IMR-90 (cell line): ENCODE measurements at places on chromosomes 3 and 15. TPM values are rescaled to one million over a fixed set of nuclear protein-coding genes. Genes with fewer than 3 reads are reported as not detected.

DNA sequence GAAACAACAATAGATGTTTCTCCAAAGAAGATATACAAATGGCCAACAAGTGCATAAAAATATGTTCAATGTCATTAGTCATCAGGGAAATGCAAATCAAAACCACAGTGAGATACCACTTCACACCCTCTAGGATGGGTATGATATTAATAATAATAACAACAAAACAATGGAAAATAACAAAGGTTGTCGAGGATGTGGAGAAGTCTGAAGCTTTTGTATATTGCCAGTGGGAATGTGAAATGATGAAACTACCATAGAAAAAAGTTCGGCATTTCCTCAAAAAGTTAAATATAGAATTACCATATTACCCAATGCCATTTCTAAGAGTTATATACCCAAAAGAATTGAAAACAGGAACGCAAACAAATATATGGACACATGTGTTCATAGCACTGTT lies 10.8 kb downstream of the BHLHE40 start:
- no peak for DNase-seq

DNA sequence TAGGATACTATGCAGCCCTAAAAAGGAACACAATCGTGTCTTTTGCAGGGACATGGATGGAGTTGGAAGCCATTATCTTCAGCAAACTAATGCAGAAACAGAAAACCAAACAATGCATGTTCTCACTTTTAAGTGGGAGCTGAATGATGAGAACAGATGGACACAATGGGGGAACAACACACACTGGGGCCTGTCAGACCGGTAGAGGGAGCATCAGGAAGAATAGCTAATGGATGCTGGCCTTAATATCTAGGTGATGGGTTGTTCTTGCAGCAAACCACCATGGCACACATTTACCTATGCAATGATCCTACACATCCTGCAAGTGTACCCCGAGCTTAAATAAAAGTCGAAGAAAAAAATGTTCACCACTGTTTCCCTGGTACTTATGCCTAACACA lies 17.5 kb downstream of the SENP7 start:
- no peak for DNase-seq

GRCh38 chr3:138062626-138063025 lies 52.7 kb downstream of the CLDN18 start:
- peak; percentile 83 for DNase-seq

DNA sequence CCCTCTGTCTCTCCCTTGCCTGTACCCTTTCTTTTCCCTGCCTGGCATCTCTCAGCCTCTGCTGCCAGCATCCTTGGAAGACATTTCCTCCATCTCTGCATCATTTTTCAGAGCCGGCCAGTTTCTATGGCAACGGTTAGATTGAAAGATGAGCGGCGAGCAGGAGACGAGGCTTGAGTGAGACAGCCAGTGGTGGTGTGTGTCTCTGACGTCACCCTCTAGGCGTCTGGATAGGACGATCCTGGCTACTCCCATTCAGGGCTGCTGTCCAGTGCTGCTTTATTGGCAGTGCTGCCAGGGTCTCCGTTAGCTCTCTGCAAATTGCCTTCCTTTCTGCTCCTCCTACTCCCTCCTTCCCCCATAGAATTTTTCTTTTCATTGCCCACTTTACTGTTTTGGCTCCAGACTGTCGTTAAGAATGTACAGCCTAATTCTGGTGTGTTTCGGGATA lies 57.9 kb downstream of the TRAK1 start:
- peak; percentile 91 for DNase-seq

Gene RTP1
- not detected in 2 replicates for polyA plus RNA-seq

Gene ADCY5
- polyA plus RNA-seq, result 0.14 and 0.53 TPM in 2 replicates
